Cardiac septum (tissue), 1 donor: ENCODE measurements at places on chromosomes 4 and X.

- no peak for DNase-seq
Measured at GRCh38 chrX:20680998-20681397, 414.3 kb upstream of the RPS6KA3 start.

DNA sequence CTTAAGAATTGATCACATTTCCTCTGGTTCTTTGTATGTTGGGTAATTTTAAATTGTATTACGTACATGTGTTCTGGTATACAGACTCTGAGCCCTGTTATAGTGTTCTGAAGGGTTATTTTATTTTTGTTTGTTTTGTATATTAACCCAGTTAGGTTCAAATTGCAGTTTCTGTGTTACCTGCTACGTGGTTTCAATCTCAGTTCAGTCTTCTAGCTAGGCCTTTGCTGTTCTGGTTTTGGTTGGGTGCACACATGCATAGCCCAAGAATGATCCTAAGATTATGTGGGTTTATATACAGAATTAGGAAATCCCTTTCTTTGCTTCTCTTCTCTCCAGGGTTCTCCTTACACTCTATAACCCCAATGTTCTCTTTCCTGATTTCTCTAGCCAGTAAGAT lies 161.0 kb downstream of the PPP1R2C start:
- no peak for DNase-seq

DNA sequence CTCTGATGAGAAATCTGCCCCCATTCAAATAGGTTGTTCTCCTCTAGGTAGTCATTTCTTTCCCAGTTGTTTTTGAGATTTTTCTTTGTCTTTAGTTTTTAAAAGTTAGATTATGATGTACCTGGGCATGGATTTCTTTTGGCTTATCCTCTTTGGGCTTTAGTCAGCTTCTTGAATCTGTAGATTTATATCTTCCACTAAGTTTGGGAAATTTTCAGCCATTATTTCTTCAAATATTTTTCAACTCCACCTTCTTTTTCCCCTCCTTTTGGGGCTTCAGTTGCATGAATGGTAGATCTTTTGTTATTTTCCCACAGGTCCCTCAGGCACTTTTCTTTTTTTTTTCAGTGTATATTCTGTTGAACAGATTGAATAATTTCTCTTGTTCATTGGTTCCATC lies 77.3 kb downstream of the JADE3 start:
- DNase-seq = no peak

DNA sequence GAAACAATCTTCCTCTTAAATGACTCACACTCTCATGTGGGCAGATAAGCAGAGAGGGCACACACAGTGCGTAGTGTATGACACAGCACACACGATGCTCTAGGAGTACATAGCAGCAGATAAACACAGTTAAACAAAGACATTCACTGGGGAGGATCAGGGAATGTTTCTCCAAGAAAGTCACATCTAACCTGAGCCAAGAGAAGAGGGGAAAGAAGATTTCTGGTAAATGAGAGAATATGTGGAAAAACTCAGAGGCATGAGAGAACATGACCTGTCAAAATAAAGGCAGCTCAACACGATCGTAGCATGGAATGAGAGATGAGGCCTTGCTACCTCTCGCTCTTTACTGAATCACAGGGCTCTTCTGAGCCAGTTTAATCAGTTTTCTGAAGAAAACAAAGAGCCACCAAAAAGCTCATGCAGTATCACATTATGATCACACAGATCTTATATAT lies 251.0 kb downstream of the ANK2 start:
- no peak for DNase-seq

DNA sequence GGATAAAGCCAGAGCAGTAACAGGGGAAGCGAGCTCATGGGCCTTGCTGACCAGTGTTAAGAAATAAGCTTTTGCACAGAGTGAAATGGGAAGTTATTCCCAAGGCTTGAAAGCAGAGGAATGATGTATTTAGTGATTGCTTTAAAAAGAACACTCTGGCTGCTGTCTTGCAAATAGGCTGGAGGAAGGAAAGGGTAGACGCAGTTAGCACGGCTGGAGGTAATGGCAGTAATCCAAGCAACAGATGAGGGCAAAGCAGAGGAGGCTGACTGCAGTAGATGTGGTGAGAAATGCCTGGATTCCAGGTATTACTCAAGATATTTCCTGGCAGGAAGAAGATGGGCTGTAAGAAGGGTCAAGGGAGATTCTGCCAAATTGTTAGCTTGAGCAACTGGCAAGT lies 1342.3 kb upstream of the AGA start:
- no peak for DNase-seq

DNA sequence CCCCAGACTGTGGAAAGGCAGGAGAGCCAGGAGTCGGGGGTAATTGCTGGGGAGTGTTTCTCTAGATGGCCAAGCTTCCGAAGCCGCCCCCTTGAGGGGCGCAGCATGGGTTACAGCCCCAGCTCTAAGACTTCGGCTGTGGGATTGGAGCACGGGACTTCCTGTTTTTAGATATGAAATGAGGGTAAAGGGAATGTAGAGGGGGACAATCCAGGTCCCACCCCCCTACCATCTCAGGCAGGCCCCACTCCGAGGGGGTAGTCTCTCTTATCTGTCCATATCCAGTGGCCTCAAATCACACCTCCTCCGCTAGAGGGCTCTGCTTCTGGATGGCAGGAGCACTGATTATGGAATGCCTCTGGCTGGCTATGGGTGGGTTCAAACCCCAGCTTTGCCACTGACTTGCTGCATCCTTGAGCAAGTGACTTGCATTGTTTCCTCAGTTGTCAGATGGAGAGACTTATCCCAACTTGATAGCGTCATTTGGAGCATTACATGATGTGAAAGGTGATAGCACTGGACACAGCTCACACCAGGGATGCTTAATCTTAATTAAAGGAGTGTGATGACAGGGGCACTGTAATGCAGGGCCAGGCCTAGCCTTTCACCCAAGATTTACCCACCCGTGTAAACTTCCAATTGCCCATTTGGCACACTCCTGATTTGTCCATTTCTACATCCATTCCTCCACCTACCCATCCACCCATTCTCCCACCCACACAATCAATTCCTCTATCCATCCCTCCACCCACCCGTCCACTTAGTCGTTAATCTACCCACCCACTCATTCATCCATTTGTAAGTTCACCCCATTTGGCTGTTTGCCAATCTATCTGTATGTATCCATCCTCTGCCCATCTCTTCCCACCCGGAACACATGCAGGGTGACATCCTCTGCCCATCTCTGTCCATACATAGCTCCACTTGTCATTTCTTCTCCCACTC lies 848 bp upstream of the KCND1 start:
- DNase-seq = no peak

DNA sequence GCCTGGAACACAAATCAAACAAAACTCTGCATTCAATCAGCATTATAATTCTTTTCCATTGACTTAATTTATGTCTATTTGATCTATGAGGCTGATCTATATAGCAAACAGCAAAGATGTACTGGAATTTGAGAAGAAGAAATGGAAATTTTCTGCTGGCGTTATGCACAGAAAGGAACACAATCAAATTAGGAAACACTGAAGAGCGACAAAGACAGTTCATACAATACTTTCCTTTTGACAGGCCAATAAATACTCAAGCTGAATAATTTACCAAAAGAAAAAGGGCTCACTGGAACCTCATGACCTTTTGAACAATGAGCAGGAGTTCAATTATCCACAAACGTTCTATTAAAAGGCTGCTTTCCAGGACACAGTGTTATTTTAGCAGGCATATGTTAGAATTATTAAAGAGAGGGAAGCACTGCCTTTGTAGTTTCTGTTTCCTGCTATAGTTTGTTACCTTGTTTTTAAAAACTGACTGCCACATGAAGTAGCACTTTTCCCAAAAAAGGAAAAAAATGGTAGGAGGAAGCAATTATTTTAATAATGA lies 8.1 kb downstream of the PDHA2 start:
- no peak for DNase-seq

GRCh38 chrX:70252491-70252890 lies 7.5 kb downstream of the P2RY4 start:
- DNase-seq = no peak

DNA sequence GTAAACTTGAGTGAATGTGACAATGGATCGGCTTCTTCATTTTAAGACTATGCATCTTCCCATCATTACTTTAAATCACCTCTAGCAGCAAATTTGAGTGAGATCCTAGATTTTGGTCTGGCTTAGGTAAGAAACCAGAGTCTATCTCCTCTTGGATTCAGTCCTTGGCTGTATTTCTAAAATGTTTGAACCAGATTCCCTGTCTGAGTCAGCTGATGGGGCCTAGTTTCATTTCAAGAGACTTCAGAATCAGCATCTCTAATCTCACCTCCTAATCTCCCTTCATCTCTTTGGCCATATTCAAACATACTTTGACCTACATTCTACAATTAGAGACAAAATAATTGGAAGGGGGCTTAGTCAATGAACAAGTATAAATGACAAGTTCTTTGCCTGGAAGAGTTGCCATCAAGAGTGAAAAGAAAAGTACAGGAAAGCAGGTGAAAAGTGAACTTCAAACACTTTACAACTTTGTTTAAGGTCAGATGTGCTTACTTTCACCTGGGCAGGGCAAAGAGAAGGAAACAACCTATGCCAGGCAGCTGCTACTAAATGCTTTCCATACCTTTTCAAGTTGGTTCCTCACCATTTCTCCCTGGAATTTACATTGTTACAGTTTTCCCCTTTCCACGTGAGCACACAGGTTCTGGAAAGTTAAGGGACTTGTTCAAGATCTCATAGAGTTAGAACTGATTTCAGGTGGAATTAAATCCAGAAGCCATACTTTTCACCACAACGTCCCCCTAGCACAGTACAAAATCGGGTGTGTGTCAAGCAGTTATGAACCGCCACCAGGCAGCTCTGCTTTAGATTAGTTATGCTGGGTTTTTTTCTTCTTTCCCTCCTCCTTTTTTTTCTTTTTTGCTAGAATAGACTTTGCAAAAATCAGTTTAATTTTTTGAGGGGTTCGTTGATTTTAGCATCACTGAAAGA lies 30.7 kb upstream of the PITX2 start:
- no peak for DNase-seq

DNA sequence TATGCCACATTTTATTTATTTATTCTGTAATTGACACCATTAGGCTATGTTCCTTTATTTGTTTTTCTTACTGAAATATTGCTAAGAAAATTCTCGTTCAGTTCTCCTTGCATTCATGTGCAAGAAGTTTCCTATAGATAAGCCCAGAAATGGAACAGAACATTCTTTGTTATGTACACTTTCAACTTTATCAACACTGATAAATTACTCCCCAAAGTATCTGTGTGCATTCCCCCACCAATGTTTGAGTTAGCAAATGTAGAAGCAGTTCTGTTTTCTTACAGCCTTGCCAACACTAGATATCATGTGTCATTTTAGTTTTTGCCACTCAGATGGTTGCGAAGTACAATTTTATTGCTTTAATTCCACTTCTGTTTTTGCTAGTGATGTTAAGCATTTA lies 166.4 kb upstream of the NPY2R start:
- DNase-seq = no peak

DNA sequence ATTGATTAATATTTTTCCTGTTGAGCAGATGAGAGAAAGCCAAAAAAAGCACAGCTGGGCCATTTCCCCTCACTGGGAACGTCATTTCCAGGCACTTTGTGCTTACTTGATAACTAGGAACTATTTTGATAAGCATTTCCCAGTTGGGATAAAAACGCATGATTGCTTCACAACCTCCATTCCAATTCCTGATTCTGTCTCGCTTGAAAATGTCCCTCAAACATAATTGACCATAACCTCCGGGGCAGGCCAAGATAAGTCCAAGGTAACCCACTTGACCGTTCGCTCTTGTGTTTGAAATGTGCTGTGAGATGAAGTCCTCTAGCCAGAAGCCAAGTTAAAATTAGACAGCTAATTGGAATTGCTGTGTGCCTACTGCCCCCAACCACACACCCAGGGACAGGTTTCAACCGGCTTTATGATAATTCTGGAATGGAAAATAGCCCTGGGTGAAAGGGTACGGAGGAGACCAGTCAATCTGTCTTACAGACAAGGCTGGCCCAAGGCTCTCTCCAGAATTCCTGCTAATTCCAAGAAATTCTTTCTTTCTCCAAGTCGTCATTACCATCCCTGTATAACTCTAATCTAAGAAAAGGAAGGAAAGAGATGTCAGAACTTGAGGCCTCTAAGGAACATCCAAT lies 137.1 kb downstream of the MID1 start:
- DNase-seq = no peak

DNA sequence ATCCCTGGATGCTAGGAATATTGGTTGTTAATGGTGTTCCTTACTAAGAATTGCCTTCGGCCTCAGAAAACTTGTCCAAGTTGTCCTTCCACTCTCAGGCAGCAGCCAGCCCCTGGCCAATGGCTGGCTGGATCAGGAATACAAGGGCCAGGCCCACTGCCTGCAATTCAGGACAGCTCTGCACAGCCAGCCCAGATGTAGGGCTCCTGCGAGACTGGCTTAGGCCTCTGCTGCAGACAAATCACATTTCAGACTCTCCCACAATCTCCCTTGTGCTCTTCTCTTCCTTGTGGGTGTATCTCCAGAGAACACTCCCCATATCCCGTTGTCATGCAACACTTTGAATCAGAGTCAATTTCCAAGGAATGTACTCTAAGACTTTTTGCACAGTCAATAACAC lies 747.6 kb upstream of the FTHL17 start:
- no peak for DNase-seq
